ENCODE measurements at places on chromosomes 2 and 18.

DNA sequence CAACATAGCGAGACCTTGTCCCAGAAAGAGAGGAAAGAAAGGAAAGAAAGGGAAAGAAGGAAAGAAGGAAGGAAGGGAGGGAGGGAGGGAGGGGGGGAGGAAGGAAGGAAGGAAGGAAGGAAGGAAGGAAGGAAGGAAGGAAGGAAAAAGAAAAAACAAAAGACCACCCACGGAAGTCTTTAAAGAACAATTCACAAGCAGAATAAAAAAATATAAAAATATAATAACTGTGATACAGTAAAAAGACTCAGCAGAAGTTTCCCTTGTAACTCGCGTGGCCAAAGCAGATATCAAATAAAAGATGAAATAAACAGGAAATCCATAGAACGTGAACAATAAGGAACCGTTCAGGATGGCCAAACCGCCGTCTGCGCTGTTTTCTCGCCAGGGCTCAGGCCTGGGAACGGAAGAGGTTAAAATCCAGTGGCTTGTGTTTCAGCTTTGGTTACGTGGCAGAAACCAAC, 1.2 kb upstream of the SLC1A4 start:
- DNase-seq: no peak

DNA sequence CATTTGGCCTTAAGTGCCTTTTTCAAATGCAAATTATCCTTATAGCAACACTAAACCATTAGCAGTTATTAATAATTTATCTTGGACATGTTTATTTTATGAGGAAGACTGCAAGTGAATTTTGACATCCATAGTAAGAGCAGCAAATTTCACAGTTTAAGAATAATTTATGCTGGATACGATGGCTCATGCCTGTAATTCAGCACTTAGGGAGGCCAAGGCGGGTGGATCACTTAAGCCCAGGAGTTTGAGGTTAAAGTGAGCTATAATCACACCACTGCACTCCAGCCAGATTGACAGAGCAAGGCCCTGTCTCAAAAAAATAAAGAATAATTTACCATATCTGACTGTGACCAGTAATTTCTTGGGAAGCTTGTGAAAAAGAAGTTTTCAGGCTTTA, 286.2 kb downstream of the TMX3 start:
- DNase-seq: no peak

DNA sequence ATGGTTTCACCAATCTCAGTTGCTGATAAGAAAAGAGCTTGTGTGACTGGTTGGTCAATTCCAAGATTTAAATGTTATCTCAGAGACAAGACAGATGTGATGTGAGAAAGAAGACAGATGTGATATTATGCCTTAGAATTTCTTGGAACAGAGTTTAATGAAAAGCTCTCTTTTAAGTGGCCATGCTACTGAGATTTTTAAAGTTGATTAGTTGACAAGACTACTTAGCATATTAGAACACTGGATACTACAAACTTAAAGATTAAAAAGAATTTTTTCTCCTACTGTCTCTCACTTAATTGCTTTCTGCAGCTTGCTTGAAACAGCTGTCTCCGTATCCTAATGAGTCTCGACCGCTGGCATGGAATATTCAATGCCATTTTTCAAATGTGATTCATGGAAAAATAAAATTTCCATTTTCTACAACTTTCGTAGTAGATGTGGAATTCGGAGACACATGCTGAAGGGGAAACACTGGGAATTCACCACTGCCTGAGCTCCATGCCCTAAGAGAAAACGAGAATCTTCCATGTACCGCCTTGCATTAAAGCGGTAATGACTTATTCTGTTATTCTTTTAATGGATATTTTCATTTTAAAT, 634.2 kb upstream of the SETBP1 start:
- DNase-seq: no peak

DNA sequence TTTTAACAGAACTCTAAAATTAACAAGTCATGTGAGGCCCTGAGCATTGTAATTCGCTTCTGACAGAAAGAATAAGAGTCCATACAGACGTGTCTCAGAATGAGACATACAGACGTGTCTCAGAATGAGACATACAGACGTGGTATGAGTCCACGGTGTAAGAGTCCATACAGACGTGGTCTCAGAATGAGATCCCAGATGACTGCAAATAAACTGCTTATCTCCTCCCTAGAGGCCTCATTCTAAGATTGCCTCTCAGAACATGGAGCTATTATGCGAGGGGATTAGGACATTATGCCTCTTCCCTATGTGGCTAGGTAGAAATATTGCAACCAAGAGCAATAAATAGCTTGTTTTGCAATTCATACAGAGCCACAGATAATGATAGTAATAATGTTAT, 63.9 kb downstream of the NEB start:
- no peak for DNase-seq

DNA sequence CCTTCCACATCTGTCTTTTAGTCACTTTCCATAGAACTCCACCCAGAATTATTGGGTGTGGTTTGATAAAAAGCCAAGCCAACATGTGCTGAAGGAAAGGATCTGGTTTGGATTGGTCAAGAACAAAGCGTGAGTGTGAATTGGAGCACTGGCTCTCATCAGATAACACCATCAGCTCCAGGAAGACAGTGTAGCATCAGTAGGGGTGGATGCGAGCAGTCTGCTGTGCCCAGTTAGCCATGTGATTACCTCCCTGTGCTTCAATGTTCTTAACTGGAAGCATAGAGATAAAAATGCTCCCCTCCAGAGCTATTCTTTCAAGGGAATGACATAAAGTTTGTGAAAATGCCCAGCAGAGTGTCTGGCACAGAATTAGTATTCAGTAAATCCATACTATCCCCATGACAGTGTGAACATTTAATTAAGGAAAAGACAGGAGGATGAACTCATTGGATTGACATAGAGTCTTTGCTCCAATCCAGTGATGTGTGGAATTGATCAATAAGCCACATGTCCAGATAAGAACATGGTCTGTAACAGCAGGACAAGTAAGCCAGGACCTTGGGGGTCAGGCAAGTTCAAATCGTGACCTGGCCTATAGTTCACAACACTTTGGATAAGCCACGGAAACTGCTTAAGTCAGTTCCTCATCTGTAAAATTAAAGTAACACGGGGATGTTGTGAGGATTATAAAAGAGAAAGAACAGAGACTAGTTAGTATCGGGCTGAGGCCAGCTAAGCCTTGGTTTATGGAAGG, 68.0 kb downstream of the FAM124B start:
- DNase-seq: no peak

DNA sequence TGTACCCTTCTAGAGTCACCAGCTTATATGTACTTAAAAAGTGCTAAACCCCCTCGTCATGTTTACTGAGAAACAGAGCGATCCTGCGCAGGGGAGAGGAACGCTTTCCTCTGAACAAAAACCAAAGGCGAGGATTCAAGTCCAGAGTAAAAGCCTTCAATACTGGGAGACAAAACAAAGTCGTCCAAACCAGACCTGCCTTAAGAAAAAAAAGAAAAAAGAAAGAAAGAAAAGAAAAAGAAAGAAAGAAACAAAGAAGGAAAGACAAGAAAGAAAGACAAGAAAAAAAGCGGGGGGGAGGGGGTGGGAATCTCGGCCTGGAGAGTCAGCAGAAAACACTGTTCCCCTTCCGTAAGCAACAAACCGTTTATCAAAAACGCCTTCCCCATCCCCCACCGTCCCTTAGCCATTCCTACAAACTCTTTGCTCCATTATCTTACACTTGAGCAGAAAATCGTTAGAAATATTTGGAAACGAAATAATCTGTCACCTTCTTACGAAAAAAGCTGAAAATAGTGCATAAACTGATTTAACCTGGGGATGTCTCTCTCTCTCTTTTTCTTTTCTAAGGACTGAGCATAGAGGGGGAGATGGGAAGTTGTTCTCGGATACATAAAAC, 3.3 kb downstream of the PTGR3 start:
- no peak for DNase-seq

DNA sequence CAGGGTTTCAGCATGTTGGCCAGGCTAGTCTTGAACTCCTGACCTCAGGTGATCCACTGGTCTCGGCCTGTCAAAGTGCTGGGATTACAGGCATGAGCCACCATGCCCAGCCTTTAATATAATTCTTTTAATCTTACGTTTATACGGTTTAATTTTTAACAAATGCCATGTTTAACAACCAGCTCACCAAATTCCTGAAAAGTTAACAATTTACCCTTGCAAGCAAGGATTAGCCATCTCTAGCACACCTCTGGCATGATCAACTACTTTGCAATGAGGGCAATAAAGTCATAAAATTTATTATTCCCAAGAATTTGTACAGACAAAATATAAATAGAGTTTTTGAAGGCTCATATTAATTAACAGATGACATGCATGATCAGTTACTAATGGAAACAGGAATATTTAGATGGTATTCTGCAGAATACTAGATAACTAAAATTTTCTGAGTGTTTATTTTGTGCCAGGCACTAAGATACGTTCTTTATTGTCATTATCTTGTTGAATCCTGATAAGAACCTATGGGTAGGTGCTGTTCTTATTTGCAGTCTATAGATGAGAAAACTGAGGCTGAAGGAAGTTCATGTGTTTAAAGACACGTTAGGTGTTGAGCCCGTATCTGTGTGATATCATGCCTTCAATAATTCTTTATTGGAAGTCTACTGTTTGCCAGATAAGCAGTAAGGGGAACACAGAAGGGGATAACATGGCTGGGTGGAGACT, 190.1 kb downstream of the CDCA7 start:
- DNase-seq: no peak

GRCh38 chr18:12657684-12658425, at the start of gene SPIRE1:
TSS of gene SPIRE1 (minus strand) at chr18:12658107. CDS start at chr18:12657866, 241 bp downstream.
- no peak for DNase-seq

DNA sequence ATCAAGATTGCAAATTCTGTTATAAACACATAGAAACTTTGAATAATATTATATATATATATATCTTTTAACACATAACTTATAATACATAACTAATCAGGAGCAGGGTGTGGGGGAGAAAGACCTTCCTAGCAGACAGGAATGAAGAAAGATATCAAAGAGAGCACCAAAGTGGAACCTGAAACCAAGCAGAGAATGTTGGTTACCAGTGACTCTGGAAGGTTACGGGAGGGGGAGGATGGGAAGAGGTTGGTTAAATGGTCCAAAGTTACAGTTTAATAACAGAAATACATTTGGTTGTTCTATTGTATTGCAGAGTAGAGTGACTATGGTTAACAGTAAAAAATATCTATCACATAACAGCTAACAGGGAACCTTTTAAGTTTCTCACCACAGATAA, 366.7 kb downstream of the LRRTM4 start:
- DNase-seq: no peak

GRCh38 chr2:85324639-85325465, 2.9 kb downstream of the TGOLN2 start:
- no peak for DNase-seq

DNA sequence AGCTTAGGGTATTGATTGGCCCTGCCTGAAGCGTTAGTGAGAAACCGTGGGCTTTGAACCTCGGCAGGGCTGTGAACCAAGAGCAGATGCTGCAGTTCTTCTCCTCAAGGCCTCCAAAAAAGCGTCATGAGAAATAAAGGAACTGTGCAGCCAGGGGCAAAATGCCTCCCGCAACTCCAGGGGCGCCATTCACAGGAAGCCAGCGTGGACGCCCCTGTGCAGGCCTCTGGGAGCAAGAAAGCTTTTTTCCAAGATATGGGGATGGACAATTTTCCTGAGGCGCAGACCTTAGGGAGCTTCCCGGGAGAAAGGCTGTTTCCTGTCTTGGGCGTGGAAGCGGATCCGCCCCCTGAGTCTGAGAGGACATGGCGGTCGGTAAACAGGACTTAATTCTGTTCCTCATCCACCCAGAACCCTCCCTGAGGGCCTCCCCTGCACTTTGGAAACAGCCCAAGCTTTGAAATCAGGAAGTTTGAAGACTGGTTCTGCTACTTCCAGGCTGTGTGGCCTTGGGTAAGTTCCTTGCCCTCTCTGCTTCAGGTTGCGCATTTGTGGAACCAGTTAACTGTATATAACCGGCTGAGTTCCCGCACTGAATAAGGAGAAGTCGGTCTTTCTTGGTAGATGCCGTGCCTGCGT, 29.6 kb upstream of the CABLES1 start:
- DNase-seq: no peak

GRCh38 chr2:54387059-54387991, 68.8 kb upstream of the SPTBN1 start:
- DNase-seq: no peak

DNA sequence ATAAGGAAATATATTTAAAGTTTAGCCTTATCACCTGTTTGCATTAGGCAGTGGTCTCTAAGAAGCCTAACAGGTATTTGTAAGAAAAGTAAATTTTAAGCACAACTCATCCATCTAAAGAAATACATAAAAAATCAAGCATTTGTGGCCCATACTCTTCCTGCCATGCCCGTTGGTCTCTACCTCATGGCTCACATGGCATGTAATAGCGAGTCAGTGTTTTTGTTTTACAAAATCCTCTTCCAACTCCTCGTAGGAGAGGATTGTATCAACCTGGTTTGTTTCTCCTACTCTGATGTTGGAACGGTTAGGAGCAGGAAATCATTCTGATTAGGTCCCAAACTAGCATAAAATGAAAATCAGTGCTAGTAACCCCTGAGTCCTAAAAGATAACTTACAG, 91.8 kb downstream of the FMNL2 start:
- no peak for DNase-seq

DNA sequence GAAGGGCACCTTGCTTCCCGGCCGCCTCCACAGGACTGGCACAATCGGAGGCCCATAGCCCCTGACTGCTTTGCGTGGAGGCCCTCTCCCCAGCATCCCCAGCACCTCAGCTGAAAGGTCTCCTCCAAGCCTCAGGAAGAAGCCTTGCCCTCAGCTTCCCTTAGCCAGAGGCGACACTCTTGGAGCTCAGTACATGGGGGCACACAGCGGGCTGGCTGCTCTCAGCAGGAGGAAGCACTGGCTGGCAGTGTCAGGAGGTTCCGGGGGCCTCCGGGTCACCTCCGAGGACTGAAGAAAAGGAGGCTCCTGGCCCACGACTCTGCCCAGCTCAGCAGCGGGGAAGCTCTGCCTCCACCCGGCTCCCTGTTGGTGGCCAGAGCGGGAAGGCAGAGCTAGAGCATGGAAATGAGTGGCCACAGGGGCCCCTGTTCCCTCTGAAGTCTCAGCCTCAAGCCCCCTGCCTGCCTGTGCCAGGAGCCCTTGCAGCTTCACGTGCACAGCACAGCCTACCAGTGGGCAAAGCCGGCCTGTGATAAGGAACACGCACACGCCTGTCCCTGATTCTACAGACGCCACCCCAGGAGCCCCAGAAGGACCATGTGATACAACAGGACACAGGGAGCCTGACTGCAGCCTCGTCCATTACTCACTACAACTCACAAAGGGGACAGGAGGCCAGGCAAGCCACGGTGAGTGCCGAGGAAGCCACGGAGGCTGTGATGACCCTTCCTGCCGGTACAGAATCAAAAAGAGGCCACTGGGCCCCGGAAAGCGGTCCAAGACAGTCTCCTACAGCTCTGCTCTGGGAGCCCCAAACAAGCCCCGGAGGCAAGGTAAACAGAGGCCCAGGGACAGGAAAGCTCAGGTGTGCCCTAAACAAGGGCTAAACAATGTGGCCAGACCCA, 15.5 kb downstream of the HDAC4 start:
- DNase-seq: no peak

DNA sequence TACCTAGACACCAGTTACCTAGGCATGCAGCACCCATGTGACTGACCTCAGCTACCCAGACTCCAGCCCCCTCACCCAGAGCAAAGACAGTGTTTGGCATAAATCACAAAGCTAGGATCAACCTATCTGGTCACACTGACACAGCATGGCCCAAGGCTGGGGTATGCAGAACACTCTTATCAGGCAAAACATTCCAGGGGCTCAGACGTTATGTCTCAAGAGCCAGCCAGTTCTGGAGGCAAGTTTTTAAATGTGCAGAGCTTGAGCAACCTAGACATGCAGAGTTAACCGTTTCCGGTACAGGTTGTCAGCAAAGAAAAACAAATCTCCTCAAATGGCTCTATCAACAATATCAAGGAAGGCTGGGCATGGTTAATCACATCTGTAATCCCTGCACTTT, 92.8 kb downstream of the AP1S3 start:
- DNase-seq: no peak

All from cortex of kidney (tissue), 1 donor.